ENCODE measurements at places on chromosomes 2 and 18.

DNA sequence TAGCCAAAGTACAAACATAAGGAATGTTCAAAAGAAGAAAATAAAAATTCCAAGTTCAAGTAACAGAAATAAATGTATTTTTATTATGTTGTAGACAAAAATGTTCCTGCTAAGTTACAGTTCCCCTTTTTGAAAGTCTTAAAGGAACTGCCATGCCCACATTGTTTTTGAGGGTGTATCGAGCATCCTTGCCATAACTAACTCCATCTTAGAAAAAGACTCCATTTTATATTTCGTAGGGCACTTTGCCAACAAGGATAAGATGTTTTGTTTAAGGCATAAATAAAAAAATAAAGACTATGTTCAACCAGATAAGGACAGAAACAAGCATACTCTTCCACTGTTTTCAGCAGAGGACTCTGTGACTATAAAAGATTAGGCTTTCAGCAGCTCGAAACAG lies 67.3 kb downstream of the TMEM237 start:
- DNase-seq: no peak

GRCh38 chr18:10239103-10239502 lies 215.3 kb upstream of the APCDD1 start:
- no peak for DNase-seq

GRCh38 chr2:73970850-73971471 lies 13.7 kb upstream of the TET3 start:
- no peak for DNase-seq

DNA sequence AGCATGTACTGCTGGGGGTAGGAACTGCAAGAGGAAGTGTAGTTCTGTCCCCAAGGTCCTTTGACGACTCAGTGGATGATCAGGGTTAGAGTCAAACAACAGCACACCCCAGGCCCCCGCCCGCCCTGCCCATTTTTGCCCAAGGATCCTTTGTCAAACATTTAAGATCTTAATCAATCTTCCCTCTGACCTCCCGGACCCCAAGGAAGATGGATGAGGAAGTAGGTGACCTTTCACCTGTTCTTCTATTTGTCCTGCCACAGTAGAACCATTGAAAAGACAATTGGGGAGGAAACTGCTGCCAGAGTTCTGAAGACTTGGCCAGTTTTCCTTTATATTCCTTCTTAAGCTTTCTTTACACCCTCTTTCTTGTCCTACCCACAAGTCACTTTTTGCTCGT lies 12.1 kb downstream of the EPHA4 start:
- no peak for DNase-seq

GRCh38 chr2:22904126-22904684 lies 480.8 kb upstream of the KLHL29 start:
- peak; percentile 3 for DNase-seq

- DNase-seq: no peak
Measured at GRCh38 chr2:237455764-237456163, 31.3 kb upstream of the MLPH start.

DNA sequence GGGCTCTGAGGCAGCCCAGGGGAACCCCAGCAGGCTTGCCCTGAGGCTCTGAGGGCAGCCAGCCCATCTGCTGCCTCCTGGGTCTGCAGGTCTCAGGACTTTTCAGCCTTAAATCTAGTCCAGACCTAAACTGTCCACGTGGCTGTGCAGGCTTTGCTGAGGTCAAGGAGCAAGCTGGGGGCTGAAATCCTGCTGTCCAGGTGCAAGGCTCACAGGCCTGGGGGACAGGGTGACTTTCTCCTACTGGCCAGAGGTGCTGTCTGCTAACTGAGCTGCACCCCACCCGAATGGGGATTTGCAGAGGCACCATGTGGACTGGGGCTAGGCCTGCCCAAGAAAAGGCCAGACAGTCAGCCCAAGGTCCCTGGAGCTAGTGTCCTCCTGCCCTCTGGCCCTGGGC lies 32.1 kb downstream of the SDC1 start:
- no peak for DNase-seq

- no peak for DNase-seq
Measured at GRCh38 chr2:213688133-213688532, 403.9 kb downstream of the SPAG16 start.

DNA sequence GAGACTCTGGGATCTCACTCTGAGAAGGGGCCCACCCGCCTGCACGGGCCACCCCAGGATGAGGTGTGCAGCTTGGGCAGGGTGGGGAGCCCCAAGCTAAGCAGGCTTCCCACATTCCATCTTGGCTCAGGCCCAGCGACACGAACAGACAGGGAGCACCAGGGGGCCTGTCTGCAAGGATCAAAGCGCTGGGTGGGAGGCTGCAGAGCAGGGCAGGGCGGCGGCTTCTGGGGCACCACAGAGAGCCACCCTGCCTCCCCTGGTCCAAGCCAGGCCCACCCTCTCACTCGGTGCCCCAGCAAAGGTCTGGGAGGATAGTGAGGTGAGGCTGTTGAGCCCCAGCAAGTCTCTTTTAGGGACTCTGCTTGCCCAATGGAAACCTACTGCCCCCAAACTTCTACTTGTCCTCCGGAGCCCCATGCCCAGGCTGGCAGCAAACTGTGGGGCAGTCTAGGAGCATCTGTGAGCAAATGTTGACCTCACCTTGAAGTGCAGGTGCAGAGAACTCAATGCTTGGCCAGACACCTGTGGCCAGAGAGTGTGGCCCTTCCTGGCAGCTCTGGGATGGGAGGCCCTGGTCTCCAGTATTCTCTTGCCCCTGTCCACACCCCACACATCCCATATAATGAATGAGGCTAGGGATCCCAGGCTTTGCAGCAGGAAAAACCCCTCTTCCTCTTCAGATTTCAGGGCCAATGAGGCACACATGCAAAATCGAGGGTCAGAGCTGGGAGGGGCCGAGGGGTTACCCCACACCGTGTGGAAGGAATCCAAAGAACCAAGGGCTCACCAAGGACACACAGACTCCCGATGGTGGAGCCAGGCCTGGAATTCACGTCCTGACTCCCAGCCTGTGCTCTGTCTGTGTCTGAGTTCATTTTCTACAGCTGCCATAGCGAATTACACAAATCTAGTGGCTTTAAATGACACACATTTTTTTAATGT lies 18.8 kb upstream of the GLI2 start:
- no peak for DNase-seq

- DNase-seq: peak; percentile 7
Measured at GRCh38 chr2:10909050-10909995, 2.4 kb upstream of the KCNF1 start.

DNA sequence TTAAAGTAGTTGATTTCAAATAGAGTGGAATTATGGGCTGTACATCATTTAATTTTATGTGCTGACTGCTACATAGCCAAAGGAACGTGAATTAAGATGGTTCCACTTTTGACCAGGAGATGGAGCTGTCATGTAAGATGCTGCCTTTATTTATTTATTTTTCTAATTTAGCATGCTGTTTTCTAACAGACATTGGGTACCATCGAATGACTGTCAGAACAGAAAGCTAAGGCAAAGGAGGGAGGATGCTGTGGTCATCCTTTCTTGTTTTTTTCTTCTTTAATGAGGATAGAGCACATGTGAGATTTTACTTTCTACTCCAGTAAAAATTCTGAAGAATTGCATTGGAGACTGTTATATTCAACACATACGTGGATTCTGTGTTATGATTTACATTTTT lies at the start of gene SCN2A:
TSS of gene SCN2A (plus strand) at position 185 of the 400 bp plus-strand sequence. CDS start 56,410 bp downstream, outside the sequence.
- no peak for DNase-seq

DNA sequence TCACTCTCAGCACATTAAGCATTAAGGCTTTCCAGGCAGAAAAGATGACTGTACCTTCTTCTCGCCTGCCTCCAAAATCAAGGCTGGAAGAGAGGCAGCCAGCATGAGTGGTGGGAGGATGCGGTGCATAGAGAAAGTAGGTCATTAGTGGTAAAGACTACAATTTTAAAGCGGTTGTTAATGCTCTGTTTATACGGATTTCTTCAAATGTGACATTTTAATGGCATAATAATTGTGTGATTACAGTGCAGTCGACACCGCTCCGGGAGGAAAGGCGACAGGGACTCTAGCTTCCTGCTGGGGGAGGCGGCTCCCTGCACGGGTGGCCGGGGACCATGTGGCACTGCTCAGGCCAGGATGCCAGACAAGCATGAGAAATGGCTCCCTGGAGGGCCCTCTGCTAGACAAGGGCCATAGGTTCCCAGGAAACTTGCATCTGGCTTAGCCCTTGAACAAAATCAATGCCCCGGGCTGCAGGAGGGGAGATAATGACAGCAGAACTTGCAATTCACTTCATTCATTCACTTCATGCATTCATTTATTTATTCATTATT lies 129.6 kb downstream of the GALNT14 start:
- no peak for DNase-seq

GRCh38 chr2:172089633-172090032 lies 4.3 kb downstream of the DLX1 start:
- DNase-seq: no peak

All from stimulated activated CD4-positive, alpha-beta T cell treated with anti-CD3 and anti-CD28 coated beads, Interleukin-15, amount 100 ng/mL, for 48 hours (primary cell).